ENCODE measurements at places on chromosomes 6 and 20.

DNA sequence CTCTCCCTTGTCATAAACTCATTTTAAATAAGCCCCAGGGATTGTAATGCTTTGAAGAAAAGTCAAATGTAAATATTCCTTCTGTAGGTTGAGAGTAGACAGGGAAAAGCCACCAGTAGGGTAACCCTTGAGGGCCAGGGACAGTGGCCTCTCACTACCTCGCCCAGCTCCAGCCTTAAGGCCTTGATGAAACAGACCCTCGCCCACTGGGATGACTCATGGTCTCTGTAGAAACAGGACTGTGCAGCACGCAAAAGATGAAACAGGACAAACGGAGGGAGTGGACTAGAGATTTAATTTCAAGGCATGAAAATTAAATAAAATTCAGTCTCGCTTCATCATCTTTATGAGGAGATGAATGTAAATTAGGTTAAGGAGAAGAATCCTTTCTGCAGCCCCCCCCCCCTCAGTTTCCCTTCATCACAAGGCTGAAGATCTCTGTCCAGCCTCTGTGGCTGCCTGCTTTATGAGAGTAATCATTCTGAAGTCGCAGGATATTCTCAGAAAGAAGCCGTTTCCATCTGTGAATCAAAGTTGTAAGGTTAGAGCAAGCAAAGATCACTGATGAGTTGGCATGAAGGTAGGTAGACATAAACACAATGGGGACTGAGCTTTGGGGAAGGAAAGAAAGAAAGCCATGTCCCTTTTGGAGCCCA is 60.4 kb downstream of the TMEM200A start:
- no peak for DNase-seq

DNA sequence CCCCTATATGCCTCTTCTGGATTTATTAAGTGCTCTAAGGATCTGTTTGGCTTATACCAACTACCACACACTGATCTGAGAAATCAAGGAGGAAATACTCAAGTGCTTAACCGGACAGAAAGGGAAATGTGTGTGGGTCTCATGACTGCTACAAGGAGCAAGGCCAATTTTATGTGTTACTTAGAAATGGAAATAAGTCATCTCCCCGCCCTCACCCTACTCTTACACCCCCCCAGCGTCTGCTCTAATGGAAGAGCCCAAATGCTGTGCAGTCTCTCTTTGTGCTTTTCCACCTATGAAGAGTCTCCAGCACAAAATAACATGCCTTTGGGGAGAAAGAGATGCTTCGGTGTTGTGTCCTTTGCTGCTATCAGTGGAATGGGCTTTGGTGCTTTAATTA is 428.8 kb upstream of the ARID1B start:
- peak; percentile 23 for DNase-seq

DNA sequence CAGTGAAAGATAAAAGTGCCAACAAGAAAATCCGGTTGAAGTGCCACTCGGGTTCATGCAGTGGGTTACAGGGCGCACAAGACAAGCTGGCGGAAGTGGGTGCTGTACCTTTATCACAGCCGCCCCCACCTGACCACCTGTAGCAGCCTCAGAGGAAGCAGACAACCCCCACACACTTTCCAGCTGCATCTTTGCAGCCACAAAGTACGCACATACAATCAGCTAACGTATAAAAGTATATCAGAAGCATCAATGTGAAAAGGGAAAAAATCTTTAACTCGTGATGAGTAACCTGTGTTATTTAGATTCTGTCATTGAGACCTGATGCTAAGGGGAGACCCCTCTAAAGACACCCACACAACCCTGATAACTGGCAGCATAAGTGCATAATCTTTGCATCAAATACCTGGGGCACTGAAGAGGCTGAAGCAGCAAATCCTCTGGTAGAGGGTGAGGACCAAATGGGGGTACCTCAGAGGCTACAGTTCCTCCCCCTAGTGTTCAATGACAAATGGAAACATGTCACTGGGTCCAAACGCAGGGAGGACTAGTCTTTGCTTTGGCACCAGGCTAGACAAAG is 22.1 kb downstream of the BACH2 start:
- DNase-seq = no peak

- no peak for DNase-seq
Measured at GRCh38 chr6:52161689-52162438, 24.3 kb upstream of the IL17A start.

GRCh38 chr6:38182426-38182825 is 362.9 kb downstream of the ZFAND3 start:
- no peak for DNase-seq

DNA sequence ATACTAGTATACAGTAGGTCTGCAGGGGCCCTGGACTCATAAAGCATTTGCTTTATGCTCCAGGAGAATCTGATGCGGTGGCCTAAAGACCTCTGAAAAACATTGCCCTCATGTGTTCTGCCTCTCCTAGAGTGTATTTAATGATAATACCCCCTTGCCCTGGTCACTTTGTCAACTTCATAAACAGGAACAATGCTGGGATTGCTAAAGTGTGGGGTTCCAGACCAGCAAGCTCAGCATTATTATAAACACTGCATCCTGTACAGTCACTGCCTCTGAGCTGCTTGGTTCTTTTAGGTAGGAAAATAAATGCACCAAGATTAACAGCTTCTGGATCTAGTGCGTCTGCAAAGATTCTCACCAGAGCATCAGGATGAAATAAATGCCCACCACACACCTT is 12.2 kb downstream of the TREM1 start:
- DNase-seq = peak; percentile 69

GRCh38 chr6:10310826-10311225 is 104.0 kb downstream of the TFAP2A start:
- no peak for DNase-seq

DNA sequence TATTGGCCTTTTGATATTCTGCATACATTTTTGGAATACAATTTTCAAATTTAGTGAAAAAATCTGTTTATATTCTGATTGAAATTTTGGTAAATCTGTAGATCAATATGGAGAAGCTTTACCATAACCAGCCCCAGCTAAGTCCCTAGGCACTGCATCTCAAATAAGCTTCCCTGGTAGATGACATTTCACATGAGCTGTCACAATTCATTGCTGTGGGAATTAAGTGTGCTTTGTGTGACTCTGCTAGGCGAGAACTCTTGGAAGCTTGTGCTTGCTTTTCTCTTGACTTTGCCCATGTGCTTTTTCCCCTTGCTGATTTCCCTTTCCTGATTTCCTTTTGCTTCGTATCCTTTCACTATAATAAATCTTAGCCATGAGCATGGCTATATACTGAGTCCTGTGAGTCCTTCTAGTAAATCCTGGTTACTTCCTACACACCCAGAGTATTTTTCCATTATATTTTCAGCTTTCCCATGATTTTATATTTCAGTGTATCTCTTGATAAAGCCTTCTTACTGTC is 166.5 kb upstream of the MMS22L start:
- DNase-seq = no peak

GRCh38 chr6:98957450-98957849 is 9.7 kb upstream of the FBXL4 start:
- no peak for DNase-seq

Measured in inflammatory macrophage treated with lipopolysaccharide for 4 hours (primary cell).